ENCODE measurements at places on chromosomes 16 and 17.

GRCh38 chr16:81545470-81546250 lies 101.1 kb downstream of the CMIP start:
- no peak for DNase-seq

GRCh38 chr17:57211543-57211942 lies 44.8 kb upstream of the MSI2 start:
- no peak for DNase-seq

- DNase-seq: no peak
Measured at GRCh38 chr16:85470873-85471272, 142.2 kb upstream of the GSE1 start.

DNA sequence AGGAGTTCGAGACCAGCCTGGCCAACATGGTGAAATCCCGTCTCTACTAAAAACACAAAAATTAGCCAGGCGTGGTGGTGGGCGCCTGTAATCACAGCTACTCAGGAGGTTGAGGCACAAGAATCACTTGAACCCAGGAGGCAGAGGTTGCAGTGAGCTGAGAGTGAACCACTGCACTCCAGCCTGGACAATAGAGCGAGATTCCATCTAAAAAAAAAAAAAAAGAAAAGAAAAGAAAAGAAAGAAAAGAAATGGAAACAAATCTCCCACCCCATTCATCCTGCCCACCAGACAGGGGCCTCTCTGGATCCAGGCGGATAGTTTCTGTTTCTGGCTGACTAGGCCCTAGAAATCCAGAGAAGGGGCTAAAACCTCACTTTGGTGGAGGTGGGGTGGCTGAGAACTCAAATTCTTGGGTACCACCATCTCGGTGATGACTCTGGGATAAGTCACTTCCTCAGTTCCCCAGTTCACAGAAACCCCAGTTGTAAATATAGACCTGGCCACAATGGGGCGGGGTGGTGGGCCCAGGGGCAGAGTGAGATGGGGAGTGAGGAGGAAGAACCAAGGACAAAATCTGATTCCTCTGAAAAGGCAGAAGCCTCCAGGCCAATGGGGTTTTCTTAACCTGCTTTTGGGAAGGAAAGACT lies 22.2 kb downstream of the SOCS1 start:
- no peak for DNase-seq

DNA sequence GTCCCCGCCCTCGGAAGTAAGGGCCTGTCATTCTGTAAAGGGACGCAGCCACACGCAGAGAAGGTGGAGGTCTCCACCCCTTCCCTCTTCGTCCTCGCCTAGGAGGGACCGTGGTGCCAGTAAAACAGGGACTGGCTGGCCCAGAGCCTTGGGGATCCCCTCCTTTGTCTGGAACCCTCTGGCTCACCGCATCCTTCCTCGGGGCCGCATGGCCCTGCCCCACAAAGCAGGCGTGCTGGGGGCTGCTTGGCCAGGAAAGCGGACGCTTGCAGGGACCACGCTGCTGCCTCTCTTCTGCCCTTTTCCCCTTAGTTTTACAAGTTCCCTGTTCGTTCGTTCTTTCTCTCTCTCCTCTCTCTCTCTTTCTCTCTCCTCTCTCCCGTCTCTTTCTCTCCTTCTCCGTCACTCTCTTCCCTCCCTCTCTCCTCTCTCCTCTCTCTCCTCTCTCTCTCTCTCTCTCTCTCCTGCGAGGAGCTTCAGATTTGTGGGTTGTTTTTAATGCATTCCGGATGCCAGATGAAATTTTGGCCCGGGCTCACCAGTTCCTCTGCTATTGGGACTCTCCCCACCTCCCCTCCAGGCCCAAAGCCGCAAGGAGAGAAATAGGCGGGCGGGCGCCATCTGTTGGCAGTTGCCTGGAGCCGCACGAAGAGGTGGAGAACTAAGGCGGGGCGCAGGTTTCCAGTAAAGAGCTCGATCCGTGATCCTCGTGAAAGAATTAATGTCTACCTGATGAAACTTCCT lies 35.1 kb upstream of the CDRT4 start:
- peak; percentile 43 for DNase-seq

GRCh38 chr17:80195671-80196529 lies 24.2 kb downstream of the SGSH start:
- DNase-seq: peak; percentile 39

GRCh38 chr17:77531641-77532040 lies 390.9 kb downstream of the SEC14L1 start:
- no peak for DNase-seq

- DNase-seq: no peak
Measured at GRCh38 chr16:78605548-78606101, 506.2 kb downstream of the WWOX start.

DNA sequence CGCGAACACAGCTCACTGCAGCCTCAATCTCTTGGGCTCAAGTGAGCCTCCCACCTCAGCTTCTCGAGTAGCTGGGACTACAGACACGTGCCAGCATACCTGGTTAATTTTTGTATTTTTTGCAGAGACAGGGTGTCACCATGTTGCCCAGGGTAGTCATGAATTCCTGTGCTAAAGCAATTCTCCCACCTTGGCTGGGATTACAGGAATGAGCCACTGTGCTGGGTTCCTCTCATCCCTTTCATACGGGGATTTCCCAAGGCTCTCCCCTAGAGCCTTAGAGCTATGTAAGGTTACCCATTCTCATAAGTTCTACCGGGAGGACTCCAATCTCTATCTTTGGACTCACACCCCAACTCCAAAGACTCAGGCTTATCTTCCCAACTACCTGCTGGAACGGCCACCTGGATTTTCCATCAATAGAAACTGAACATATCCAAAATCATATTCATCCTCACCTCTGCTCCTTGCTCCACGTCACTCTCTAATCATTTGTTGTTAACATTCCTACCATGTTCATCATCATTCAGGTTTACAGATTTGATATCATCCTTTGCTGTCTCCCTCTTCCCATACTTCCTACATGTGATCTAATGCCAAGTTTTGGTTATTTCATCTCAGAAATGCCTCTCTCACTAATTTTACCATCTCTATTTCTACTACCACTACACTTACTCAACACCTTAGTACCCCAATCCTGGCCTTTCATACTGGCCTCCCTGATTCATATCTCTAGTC lies 92.5 kb downstream of the NCOR1 start:
- no peak for DNase-seq

DNA sequence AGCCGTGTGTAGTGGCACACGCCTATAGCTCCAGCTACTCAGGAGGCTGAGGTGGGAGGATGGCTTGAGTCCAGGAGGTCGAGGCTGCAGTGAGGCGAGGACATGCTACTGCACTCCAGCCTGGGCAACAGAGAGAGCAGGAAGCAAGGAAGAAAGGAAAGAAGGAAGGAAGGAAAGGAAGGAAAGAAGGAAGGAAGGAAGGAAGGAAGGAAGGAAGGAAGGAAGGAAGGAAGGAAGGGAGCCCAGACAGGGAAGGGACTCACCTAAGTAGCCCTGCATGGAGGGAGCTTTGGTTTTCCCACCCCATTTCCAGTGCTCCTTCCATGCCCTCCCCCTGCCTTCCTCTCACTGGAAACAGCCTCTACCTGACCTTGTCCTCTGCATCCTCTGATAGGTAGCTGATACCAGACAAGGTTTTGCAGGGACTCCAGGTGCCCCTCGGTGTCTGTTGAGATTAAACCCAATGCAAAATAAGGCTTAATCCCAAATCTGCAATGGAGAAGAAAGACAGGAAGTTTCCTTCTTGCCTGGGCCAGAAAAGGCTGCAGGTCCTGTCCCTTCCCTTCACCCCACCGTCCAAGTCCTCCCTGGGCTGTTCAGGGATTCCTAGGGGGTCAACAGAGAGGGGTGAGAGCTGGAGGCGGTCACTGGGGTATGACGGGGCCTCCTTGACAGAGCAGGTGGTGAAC lies 21.5 kb upstream of the CA4 start:
- no peak for DNase-seq

DNA sequence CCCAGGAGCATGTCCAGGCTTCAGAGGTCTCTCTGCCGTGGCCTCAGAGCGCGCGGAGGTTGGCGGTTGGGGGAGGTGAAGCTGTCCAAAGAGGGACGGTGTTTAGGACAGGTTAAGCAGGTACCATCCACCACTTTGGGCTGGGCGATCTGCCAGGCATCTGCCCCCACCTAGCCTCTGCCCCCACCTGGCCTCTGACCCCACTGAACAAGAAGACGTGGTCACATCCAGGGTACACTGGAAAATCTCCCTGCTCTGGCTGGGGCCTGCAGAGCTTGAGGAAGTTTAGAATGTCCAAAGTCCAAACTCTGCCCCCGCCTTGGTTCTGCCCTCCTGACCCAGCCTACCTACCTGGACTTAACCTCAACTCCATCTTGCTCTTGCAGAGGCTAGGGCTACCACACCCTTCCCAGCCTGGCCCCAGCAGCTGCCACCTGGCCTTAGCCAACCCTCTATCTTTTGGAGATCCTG lies 1.6 kb downstream of the ITGA3 start:
- no peak for DNase-seq

DNA sequence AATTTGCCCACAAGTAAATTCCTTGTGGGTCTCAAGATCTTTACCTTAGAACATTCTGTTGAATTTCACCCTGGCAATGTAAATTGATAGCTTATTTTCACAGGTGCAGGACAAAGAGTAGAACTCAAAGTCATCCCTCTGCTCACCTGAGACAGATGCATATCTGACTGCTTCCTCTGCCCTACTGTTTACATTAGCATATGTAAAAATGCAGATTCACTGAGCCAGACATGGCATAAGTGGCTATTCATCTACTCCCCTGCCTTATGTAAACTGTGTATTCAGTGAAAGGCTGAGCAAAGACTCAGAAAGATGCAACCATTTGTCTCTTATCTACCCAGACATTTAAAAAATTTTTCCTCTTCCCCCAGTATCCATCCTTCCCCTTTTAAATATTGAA lies 22.3 kb upstream of the MILR1 start:
- DNase-seq: no peak

- no peak for DNase-seq
Measured at GRCh38 chr16:68685685-68686478, 40.8 kb downstream of the CDH3 start.

DNA sequence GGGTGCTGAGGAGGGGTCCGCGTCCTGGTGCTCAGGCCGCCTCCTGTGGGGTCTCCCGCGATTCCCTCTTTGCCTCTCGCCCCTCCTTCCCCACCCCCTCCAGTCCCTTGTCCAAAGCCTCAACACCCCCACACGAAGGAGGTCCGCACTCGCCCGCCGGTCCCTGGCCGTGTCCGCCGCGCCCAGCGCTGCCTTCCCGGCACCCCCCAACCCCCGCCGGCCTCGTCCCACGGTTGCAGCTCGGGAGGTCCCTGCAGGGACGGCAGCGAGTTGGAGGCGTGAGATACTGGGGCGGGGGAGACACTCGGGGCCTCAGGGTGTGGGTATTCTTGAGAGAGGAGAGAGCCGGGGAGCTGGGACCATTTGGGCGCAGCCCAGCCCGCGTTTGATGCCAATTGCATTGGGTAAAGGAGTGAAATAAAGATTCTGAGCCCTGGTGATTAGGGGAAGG lies 468 bp downstream of the FLYWCH2 start:
- no peak for DNase-seq

GRCh38 chr16:60259956-60260355 lies 1525.8 kb upstream of the GOT2 start:
- no peak for DNase-seq

- DNase-seq: no peak
Measured at GRCh38 chr17:31594416-31594815, 202.9 kb downstream of the RAB11FIP4 start.

DNA sequence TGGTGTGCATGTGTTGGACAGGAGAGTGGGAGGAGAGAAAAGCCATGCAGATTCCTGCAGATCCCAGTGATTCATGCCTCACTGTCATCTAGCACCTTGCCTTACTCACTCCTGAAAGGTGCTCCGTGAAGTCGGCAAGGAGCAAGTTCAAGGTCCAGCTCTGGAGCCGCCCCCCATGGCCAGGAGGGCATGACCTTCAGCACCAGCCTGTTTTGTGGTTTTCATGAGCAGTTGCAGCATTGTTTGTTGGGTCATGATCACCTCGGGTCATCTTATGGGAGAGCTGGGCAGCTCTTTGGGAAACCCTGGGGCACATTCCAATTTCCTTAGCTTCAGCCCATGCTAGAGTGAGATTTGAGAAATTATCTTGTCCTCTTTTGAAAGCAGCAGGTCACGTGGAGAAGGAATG lies 137.5 kb upstream of the IRX3 start:
- DNase-seq: no peak

DNA sequence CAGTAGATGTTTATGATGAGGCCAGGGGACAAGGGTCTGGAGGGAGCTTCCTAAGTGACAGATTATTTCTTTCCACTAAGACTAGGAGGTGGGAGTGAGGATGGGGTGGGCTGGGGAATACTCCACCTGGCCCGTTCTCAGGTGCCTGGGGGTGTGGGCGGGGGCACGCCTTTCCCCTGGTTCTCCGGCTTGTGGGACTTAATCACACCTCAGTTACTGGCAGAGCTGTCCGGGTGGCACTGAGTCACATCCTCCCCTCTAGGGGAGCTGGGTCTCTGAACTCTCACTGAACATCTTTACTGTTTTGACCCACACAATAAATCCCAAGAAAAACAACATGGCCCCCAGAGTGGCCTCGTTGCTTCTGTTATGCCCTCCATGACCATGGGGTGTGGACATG lies 332.8 kb downstream of the MAF start:
- DNase-seq: no peak

DNA sequence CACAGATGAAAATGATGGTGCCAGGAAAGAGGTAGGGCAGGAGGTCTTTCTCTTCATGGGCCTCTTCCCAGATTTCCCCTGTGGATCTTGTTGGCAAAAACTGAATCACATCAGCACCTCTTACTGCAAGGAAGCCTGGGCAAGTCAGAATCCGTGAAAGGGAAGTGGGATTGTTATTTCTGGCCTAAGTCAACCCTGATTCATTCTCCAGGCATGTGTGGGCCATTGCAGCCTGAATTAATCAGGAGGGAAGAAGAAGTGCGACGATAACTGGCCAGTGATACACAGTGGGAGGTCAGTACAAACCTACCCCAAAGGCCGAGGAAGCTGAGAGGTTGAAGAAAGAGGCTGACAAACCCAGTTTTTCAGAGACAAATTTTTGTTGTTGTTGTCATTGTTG lies 17.9 kb upstream of the NSMCE1 start:
- no peak for DNase-seq

GRCh38 chr16:83455716-83456115 lies 352.1 kb upstream of the HSBP1 start:
- DNase-seq: no peak

GRCh38 chr17:56290802-56291118 lies 137.5 kb downstream of the ANKFN1 start:
- DNase-seq: no peak

Measured in stimulated activated CD8-positive, alpha-beta memory T cell treated with anti-CD3 and anti-CD28 coated beads, Interleukin-4, amount 100 ng/mL, for 1 hour (primary cell).